NCI-H748 treated with DMSO at 0.1 percent for 48 hours (cell line): ENCODE measurements at places on chromosomes 13 and 19.

DNA sequence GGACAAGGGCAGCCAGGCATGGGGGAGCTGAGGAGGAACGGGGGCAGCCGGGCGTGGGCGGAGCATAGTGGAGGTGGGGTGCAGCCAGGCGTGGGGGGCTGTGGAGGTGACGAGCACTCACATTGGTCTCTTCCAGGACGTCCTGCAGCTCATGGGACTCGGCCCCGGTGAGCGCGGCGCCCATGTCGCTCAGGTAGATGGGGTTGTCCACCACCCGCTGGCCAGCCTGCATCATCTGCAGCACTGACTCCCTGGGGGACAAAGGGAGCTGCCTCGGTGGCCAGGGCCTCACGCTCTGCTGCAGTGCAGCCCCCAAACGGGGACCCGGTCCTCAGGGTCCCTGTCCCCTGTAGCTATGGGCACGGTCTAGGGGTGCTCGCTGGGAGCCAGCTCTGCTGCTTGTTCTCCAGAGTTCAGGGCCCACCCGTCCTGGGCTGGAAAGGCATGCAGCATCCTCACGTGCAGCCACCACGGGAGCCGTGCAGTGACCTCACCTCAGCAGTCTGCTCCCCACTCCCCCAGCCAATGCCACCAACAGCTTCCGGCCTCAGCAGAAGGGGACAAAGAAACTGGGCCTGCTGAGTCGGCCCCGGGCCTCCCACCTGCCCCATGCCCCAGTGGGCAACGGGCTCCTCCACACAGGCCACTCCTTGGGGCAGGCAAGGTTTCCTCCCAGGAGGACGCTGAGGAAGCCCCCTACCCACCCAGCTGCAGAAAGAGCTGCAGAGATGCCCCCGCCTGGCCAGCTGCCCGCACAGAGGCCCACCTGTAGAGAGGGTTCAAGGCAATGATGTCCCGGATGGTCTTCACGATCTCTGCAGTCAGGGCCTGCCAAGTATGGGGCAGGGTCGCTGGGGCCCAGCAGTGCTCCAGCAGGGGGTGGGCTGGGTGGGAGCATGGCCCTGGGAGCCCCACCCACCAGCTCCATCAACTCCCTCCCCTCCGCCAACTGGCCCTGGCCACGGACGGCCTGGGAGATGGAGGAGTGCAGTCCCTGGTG is 12.1 kb downstream of the LONP1 start:
- DNase-seq: no peak

DNA sequence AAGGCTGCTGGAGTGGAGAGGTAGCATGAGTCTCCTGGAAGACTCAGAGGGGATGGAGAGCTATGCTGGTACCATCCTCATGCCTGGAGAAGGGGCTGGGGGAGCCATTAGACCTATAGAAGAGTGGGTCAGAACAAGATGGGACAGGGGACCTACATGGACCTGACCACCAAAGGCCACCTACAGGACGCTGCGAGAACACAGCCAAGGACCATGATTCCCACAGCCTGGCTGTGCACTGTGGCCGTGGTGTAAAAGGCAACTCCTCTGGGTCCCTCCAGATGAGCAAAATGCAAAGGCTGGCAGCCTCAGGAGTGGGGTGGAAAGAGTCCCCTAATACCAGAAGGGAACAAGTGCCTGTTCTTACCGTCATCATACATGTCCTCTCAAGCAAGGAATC is 216.2 kb downstream of the SLC7A1 start:
- no peak for DNase-seq

- DNase-seq: no peak
Measured at GRCh38 chr13:25180775-25181537, 8.9 kb upstream of the AMER2 start.

GRCh38 chr13:97329331-97329730 is 104.6 kb upstream of the RAP2A start:
- DNase-seq: no peak

- DNase-seq: no peak
Measured at GRCh38 chr13:29954082-29955028, 103.9 kb upstream of the UBL3 start.

DNA sequence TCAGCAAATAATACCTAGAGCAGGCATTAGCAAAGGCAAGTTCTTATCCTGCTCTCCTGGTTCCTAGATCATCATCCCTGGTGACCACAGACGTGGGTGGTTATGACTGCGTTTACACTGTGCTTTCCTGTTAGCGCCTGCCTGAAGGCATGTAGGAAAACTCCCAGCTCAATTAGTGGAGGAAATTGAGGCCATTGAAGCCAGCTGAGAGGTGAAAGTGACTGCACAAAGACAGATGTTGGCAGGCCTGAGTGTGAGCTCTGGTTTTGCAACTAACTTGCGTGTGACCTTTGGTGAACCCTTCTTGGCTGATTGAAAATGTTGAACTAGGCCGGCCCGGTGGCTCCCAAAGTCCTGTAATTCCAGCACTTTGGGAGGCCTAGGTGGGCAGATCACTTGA is 17.5 kb upstream of the NWD1 start:
- DNase-seq: no peak

- no peak for DNase-seq
Measured at GRCh38 chr19:47094557-47095475, 18.8 kb downstream of the ZC3H4 start.

- no peak for DNase-seq
Measured at GRCh38 chr19:55440411-55441105, 2.5 kb downstream of the SHISA7 start.

DNA sequence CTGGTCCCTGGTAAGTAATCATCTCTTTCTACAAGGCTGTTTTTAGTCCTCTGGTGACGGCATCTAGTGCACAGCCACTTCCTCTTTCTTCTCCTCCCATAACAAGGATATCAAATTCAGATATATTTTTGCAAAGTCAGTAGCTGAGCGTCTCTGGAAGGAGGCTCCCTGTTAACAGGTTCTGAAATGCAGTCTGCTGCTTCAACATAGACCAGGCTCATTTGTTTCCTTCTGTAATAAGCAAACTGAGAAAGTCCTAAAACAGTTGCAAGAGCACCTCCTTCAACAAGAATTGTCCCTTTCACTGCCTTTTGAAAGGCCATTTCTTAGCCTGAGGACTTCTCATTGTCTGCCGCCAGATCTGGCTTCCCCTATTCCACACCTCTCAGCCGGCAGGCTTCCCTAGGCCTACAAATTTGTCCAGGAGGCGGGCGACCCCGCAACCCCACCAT is 7.4 kb upstream of the ZSCAN5A start:
- no peak for DNase-seq

DNA sequence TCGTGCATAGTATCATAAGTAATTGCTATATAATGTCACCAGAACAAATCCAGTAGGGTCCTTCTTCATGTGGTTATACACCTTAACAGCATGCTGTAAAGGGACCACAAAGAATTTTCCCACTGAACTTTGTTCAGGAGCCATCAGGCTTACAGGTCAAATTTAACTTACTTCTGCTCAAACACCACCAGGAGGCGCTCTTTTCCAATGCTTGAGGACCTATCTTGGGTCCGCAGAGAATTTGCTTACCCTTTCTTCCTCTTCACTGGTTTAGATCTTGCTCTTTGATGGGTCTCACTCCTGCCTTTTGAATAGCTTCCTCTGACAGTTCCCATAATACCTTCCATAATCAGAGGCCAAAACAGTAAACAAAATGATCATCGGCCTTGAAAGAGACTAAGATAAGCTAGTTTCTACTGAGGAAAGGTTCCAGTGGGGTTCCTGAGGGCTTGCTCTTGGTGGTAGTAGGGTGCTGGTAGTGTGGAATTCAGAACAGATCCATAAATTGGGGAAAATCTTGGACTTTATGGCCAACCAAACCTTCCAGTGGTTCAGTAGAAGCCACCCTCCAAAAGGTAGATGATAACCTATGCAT is 37.4 kb downstream of the SCGB2B2 start:
- DNase-seq: peak; percentile 78

- no peak for DNase-seq
Measured at GRCh38 chr19:46270521-46271256, 26.2 kb upstream of the HIF3A start.

- no peak for DNase-seq
Measured at GRCh38 chr13:49898792-49899191, 37.3 kb downstream of the SPRYD7 start.
